CD4-positive, alpha-beta T cell treated with Interleukin-4 for 1 hour (primary cell): ENCODE measurements at places on chromosomes 2 and 18.

GRCh38 chr18:43501099-43501498, 223.8 kb upstream of the SYT4 start:
- no peak for DNase-seq

GRCh38 chr2:181596556-181596955, 60.3 kb downstream of the CERKL start:
- no peak for DNase-seq

DNA sequence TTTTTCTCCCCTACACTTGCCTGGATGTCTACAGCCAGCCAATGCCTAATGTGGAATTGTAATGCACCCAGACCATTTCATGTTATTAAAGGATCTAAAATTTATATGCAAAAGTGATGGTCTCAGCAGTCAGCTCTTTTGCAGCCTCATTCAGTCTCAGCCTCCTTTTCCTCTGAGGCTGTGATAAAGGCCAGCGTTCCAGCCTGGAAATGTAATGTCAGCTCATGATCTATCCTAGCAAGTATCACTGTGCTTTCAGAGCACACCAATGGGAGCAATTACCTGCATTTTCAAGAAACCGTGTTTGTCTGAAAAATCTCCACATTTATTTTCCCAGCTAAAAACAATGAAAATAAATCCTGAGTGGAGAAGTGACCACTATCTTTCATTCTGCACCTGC, 274.6 kb downstream of the CDH20 start:
- no peak for DNase-seq

- peak; percentile 85 for DNase-seq
Observed at GRCh38 chr2:151261231-151261976, at the start of gene RBM43. Gene RBM43, minus strand, starts transcription at chr2:151261863. Its CDS starts 136 bp downstream, at chr2:151261727.

- no peak for DNase-seq
Observed at GRCh38 chr18:46676182-46676835, 19.3 kb upstream of the LOXHD1 start.

GRCh38 chr2:11572996-11573395, 39.2 kb downstream of the GREB1 start:
- no peak for DNase-seq

DNA sequence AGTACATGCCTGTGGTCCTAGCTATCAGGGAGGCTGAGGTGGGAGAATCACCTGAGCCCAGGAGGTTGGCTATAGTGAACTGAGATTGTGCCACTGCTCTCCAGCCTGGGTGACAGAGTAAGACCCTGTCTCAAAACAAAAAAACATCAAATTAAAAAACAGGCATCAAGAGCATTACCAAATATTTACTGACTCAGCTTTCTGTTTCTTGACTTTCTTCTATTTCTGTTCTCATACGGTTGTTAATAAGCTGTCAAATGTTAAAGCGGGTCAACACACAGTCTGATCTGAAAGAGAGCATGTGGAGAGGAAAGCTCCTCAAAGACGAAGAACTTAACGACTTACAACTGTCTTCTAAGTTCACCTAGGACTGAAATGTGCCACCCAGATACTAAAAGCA, 59.0 kb downstream of the ITGB1BP1 start:
- no peak for DNase-seq

- DNase-seq = no peak
Observed at GRCh38 chr2:235116885-235117492, 165.2 kb downstream of the SH3BP4 start.

DNA sequence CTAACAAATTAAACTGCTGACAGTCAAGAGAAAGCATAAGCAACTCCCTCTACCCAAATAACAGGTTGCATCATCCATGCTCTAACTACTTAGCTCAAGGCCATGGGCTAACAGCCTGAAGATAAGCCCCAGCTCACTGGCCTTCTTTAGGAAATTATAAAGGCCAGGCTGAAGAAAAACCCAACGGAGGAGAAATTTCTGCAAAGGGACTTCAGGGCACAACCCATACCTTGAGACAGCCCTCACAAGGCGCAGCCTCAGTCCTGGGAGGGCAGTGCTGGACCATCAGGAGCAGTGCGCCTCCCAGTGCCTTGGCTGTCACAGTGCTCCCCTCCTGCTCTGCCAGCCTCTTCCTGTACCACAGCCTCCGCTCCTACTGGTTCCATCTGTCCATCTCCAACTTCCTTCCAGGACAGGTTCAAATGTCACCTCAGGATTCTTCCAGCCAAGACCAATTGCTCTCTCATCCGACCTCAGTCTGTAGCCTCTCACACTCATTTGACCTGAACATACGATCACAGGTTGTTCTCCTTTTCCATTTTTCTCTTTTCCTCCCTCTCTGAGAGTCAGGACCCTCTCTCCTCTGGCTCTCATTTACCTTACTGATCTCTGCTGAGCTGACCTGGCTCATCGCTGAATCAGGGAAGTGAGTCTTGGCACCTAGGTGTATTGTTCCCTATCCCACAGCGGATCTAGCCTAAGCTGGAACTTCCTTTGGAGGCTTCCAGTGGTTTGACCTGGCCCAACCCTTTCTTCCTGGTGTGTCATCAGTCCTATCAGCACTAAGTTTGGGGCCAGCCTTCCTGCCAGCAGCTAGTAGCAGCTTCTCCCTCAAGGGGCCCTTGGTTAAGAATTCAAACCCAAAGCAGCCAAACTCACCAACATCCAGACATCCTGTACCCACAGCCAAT, 1.9 kb downstream of the MCFD2 start:
- no peak for DNase-seq

DNA sequence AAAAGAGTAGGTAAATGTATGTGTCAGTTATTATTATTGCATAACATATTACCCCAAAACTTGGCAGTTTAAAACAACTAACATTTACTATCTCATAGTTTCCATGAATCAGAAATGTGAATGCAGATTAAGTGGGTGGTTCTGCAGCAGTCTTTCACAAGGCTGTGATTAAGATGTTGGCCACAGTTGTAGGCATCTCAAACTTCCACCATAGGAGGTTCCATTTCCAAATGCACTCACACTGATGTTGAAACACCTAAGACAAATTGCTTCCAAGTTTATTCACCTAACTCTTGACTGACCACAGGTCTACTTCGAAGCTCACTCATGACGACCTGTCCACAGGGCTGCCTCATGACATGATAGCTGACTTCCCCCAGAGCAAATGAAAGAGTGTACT, 360.8 kb downstream of the GRB14 start:
- DNase-seq = no peak

GRCh38 chr2:184834699-184835397, 236.5 kb downstream of the ZNF804A start:
- DNase-seq = no peak

- DNase-seq = peak; percentile 25
Observed at GRCh38 chr2:1563943-1564891, 151.0 kb downstream of the TPO start.

GRCh38 chr18:79679552-79680099, at the start of gene CTDP1:
Gene CTDP1, plus strand, starts transcription at chr18:79679803. Its CDS starts 145 bp downstream, at chr18:79679948.
- peak; percentile 91 for DNase-seq

DNA sequence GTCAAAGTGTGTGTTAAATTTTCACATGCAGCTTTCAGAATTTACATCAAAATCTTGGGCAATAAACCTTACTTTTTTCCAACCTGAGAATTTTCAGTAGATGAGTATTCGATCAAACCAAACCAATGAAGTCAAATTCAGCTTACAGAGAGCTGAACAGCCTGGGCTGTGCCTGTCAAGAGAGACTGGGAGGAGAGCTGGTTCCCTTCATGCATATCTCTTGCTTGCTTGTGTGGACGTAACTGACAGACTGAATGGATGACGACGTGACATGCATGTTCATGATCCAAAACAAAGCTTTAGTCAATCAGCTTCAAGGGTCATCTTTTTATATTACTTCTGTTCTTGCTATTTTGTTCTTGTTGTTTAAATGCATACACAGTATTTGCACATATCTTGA, 145.2 kb downstream of the GALNT3 start:
- DNase-seq = no peak

DNA sequence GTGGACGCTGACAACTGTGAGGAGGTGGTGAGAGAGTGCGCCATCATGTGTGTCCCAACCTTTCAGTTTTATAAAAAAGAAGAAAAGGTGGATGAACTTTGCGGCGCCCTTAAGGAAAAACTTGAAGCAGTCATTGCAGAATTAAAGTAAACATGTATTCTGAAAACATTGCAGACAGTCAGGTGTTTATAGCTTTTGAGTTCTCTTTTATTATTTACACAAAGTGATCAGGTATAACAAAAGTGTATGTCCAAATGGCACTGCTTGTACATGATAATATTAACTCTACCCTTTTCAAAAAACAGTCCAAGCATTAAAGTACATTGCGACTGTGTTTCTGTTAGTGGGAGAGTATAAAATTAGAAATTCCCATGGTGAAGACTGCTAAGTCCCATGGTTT, 2.2 kb downstream of the TXNDC2 start:
- DNase-seq = no peak

- no peak for DNase-seq
Observed at GRCh38 chr2:19357402-19358241, 801 bp downstream of the OSR1 start.

DNA sequence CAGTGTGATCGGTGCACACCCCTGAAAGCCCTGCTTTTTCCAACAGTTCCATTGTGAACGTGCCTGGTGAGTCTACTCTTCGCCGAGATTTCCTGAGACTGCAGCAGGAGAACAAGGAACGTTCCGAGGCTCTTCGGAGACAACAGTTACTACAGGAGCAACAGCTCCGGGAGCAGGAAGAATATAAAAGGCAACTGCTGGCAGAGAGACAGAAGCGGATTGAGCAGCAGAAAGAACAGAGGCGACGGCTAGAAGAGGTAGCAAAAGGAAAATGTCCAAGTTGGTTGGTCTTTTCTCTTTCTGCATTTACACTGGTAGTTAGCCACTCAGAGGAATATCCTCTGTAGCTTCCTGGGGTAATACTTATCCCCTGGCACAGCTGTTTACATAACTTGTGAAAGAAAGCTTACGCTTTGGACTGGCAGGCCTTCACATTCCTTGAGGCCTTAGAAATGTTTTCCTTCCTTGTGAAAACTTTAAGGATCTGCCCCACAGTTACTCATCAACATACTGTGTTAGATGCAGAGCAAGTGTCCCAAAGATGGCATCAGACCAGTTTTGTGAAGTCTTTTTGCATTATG, 146.6 kb downstream of the MAP4K4 start:
- DNase-seq = no peak

DNA sequence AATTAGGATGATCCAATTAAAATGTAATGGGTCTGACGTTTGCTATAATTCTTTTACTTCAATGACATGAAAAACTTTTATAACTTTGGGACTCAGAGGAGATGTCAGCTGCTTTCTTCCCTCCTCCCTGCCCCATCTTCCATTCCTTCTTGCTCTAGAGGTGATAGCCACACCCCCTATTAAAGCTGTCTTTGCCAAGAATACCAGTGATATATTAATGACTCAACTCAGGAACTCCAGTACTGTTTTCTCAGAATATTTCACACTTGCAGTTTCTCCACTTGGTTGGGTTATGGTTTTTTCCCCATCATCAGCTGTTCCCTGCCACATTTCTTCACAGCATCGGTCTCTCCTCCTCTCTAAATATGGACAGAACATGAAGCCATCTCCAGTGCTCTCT, 184.0 kb downstream of the KCNE4 start:
- DNase-seq = no peak

- no peak for DNase-seq
Observed at GRCh38 chr18:11522992-11523391, 86.4 kb upstream of the SLC35G4 start.

DNA sequence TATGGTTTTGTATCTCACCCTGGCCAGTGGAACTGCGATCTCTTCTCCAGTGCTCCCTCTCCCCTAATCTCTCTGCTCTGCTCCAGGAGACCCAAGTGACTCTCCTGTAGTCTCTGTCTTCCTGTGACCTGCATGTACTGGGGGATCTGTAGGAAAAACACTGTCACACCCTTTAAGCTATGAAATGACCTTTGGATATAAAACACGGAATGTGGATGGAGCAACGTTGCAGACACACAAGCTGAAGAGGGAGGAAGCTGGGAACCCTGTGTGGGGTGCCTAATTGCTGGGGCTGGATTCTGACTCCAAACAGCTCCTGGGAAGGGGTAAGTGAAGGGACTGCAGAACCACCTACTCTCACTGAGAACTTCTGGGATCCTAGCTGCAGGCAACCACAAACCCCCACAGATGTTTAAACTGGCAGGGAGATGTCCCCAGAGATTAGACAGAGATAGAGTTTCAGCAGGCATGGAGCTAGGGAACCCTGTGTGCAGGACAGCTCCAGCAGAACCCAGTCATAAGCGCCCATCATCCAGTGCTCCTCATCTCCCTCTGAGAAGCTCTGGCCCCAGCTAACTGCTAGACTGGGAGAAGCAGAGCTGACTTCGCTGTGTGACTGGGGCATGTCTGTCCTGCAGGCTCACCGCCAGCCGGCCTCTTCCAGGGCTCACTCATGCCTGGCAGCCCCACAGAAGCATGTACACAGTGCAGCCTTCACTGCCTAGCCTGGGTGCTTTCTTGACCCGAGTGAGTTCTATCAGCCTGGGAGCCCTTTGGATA, 482.7 kb upstream of the SETBP1 start:
- DNase-seq = no peak

DNA sequence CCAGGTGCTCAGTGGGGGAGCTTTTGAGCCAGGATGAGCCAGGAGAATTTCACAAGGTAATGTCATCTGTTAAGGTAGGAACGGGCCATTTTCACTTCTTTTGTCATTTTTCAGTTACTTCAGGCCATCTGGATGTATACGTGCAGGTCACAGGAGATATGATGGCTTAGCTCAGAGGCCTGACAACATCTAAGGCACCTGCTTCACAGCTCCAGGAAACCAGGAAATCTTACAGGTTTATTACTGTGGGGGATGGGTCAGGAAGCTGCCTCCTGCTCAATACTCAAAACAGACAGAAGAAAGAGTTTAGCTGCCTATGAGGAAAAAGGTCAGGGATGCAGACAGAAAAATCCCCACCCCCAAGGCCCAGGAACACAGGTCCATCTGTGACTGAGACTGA, 364.3 kb upstream of the LRP1B start:
- no peak for DNase-seq

- no peak for DNase-seq
Observed at GRCh38 chr2:155381436-155381835, 682.9 kb downstream of the KCNJ3 start.

GRCh38 chr2:84217456-84217855, 241.6 kb downstream of the SUCLG1 start:
- DNase-seq = no peak

DNA sequence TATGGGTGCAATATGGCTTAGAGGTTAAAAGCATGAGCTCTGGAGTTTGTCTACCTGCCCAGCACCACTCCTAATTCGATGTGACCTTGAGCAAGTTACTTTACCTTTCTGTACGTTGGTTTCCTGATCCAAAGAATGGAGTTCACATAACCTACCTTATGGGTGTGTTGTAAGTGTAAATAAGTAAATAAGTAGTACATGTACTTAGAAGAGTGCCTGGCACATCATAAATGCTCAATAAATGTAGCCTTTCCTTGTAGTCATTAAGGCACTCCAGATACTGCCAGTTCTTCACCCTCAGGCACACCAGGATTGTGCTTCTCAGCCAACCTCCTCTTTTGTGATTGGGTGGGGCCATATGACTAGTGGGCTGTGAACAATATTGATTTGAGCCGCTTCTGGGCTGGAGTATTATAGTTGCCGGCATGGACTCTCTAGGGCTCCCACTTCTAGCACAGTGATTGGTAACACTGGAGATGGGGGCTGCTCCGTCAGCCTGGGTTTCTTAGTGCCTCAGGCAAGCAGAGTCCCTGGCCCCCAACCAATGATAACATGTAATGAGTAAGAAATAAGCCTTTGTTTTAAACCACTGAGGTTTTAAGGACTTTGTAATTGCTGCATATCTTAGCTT, 101.7 kb upstream of the NOSTRIN start:
- no peak for DNase-seq

- DNase-seq = no peak
Observed at GRCh38 chr2:198347349-198347748, 543.0 kb downstream of the PLCL1 start.

GRCh38 chr2:166695154-166695553, 193.1 kb upstream of the XIRP2 start:
- no peak for DNase-seq

- peak; percentile 47 for DNase-seq
Observed at GRCh38 chr2:84302513-84303412, 156.3 kb downstream of the SUCLG1 start.
